Activated CD4-positive, alpha-beta T cell treated with anti-CD3 and anti-CD28 coated beads for 48 hours (primary cell): ENCODE measurements at places on chromosomes 11 and 22.

DNA sequence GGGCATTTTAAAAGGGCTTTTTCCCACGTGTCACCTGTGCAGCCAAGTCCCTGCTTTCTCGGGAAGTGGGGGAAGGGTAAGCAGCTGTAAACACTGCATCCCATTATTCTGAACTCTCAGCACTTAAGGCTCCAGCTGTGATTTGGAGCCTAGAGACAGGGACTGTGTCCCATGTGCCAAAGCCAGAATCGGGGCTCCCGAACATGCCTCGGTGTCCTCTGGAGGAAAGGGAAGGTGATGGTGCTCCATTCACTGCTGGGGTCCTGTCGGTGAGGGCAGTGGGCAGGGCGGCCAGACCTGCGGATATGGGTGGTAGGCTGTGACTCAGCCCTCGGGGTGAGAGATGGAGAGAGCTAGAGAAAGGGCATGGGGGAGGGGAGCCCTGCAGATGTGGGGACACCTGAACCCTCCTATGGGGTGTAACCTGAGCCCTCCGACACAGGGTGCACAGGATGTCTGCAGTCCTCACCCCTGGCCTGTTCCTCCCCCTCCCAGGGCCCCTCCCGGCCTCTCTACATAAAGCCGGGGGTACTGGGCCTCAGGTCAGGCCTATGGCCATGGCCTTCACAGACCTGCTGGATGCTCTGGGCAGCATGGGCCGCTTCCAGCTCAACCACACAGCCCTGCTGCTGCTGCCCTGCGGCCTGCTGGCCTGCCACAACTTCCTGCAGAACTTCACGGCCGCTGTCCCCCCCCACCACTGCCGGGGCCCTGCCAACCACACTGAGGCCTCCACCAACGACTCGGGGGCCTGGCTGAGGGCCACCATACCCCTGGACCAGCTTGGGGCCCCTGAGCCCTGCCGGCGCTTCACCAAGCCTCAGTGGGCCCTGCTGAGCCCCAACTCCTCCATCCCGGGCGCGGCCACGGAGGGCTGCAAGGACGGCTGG is 31.8 kb downstream of the CAPN1 start:
- no peak for DNase-seq

DNA sequence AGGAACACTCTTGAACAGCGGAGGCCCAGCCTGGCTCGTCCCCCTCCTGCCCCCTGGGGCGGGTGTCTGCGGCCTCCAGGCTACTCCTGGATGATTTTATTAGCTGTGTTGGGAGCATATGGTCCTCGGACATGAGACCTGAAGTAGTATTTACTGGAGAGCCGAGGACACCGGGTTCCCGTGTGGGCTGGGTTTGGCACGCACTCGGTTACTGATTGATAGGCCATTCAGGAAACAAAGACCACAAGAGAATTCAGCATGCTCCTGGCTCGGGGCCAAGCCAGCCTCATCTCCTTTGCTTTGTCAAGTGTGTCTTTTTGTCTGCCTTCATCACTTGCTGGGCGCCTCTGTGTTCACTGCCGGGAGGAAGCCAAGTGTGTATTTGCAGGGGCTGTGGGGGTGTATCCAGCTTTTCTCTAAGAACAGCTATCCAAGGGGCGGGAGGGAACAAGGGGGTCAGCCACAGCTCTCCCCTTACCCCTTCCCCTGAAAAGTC is 9.7 kb downstream of the FXYD2 start:
- DNase-seq: peak; percentile 84

GRCh38 chr11:36148701-36149100 is 140.5 kb downstream of the COMMD9 start:
- no peak for DNase-seq

GRCh38 chr11:77557553-77557952 is 32.2 kb upstream of the AQP11 start:
- DNase-seq: no peak

- DNase-seq: no peak
Observed at GRCh38 chr11:13362596-13363109, 85.1 kb downstream of the BMAL1 start.

- no peak for DNase-seq
Observed at GRCh38 chr22:42281284-42281683, 10.8 kb upstream of the TCF20 start.

DNA sequence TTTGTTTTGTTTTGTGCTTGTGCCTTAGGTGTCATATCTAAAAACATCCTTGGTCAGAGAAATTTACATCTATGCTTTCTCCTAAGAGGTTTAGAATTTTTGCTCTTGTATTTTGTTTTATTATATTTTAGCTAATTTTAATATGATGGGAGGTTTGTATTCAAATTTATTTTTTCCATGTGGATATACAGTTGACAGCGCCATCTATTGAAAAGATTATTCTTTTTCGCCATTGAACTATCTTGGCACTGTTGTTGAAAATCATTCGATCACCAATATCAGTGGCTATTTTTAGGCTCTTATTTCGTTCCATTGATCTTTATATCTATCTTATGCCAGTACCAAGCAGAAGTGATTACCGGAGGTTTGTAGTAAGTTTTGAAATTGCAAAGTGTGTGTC is 510.3 kb downstream of the BRD1 start:
- DNase-seq: no peak

GRCh38 chr11:18490319-18490718 is 34.7 kb downstream of the LDHAL6A start:
- no peak for DNase-seq

- DNase-seq: no peak
Observed at GRCh38 chr11:57370251-57370650, 10.7 kb downstream of the PRG3 start.

DNA sequence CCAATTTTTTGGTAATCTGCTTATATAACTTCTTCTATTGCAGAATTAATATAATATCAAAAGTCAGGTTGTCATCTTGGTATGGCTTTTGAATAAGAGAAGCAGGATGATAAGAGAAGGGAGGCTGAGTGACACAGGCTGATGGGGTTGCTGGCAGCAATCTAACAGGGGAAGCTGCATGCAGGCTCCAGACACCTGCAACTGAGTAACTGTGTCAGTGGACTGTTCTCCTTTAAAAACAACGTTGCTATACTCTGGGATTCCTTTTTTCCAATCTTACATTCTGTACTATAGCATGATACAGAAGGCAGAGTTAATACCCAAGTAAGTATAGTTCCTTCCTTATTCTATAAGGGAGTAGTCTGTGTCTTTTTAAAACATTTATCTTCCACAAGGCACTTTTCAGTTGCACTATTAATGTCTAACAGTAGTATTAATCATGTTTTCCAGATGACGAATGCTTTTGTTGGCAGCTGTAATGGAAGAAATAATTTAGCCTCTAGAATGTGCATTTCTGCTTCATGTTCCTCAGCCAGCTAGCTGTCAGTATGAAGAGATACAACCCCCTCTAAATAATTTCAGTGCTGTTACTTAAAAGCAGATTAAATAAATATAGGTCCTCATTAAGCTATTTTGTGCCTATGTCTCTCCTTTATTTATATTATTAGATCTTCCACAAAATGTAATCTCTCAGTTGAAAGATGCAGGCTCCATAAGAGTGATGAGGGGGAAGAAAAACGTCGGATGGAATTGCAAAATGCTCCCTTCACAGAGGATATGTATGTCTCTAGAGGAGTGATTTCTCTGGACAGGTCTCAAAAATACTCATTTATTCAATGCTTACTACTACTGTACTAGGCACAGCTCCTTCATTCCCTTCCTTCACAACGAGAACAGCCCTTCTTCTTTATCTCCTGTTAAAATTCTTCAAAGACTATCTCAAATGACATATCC is 50.8 kb downstream of the ATG16L2 start:
- no peak for DNase-seq

GRCh38 chr11:117554601-117555333 is 227.1 kb downstream of the CEP164 start:
- no peak for DNase-seq

- DNase-seq: no peak
Observed at GRCh38 chr22:38311323-38311620, 6.0 kb downstream of the CSNK1E start.

DNA sequence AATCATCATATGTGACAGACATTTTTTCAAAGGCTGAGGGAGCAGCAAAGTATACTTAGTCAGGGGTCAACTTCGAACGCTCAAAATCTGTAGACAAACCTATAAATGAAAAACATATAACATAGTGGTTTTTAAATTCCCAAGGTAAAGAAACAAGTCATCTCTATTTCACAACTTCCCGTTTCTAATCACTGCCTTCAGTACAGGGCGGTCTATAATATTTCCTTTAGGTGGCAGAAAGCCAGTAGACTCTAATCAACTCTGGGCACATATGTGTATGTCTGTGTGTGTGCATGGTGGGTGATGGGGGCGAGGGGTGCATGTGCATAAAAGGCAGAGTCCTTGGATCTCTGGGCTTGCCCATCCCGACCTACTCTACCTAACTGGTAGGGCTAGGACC is 55.0 kb upstream of the ARFGAP3 start:
- no peak for DNase-seq

DNA sequence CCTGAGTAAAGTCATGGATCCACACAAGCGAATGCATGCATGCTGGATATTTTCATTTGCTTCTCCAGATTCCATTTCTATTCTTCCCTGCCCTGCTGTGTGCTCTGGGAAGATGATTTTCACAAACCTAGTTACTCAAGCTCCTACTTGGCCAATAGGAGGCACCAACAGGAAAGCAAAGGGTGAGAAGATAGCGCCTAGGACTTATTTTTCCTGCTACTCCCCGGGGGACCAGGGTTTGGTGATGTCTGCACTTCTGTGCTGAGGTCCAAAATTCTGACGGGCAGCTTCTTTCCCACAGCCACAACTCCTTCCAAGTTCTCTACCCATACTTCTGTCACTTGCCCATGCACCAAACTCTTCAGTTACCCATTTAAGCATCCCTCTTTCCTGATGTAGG is 509.3 kb upstream of the TENM4 start:
- DNase-seq: no peak

DNA sequence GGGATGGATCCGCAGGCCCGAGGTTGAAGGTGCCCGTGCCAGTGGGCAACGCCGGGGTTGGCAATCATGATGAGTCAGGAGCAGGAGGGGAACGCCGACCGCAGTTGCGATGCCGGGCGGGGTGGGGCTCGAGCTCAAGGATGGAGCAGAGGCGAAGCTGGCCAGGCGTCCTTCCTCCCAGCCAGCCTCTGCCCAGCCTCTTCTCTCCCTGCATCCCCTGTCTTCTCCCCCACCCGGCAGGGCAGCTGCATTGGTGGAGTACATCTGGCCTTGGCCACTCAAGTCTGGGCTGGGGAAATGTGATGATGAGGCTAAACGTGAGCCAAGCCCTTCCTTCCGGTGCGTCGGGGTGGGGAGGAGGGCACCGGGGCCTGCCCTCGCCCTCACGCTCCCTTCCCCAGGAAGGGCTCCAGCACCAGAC is 3.9 kb downstream of the IFITM10 start:
- DNase-seq: no peak

DNA sequence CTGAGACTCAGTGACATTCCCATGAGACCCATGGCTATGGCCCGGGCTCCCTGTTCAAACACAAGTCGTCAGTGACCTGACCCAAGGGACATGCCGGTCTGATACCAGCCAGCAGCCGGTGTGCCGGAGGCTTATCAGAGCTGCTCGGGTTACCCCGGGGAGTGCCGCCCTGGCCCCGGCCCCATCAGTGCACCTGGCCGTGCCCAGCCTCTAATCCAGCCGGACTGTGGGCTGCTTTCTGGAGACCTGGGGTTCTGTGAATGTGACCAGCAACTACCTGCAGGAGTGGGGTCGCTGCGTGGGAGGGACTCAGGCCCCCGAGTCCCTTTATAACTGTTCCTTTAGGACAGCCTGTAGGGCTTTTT is 52.7 kb downstream of the LINC01488 start:
- DNase-seq: no peak

DNA sequence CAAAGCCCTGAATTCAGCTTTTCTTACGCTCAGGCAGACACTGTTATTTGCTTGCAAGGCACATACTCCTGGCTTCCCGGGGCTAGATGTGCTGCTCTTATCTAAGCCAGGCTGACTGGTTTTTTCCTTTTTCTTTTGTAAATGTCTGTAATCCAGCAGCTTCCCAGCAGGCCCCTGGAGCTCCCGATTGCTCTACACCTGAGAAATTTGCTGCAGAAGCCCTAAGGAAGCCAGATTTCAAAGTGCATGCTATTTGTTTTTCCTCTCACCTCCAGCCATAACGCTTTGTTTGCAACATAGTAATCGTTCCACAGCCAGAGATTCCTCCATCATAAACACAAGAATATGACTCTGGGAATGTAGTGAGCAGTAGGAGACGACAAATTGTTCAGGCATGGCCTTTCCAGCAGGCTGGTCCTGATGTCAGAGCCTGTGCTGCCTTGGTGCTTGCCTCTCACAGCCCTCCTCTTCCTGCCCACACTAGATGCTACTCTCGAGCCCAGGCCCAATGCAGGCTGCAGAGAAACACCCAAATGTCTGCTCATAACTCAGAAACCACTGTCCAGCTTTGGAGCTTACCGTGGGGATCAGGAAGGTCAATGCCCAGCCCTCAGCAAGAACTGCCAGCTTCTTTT is 54.7 kb upstream of the SLC6A5 start:
- no peak for DNase-seq

GRCh38 chr11:32348502-32348901 is 86.8 kb downstream of the WT1 start:
- no peak for DNase-seq

DNA sequence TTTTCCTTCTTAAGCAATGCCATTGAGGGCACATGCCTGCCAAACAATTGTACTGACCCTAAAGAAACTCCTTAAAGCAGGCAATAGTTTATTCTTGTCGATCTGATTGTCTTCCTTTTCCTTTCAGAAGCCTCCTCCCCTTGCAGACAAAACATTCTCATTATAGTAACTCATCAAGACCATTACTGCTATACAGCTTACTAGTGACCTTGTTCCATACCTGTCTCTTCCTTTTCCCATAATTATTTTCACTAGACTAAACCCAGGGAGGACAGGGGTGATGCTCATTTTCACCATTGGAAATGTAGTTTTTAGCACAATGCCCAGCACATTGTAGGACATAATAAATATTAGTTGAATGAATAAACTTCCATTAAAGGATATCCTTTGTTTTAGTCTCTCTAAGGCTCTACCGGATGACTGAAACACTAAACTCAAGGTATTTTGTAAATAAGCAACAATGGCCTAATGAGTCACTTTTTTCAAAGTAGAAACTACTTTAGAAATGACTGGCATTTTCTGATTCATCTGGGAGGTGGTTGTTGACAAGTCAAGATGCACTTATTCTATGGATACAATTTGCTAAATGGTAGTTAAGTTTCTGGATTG is 9.3 kb upstream of the MSANTD4 start:
- DNase-seq: no peak

GRCh38 chr11:28296426-28296825 is 188.2 kb downstream of the METTL15 start:
- DNase-seq: no peak

DNA sequence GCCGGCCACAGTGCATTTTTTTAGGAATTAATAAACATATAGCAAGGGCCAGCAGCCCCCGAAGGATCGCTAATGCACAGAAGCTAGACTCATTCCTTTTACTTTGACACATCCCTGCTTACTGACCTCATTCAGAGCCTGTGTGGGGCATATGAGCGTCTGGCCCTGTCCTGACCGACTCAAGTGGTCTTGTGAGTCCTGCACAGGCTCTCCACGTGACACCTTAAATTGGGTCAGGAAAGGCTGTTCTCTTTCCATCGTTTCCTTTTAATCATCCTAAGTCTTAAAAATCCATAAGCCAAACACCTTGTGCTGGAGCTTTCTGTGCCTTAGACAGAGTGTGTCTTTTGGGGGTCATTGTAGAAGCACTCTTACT is 18.6 kb downstream of the SDHAF2 start:
- DNase-seq: no peak

GRCh38 chr11:133497477-133498140 is 34.7 kb downstream of the OPCML start:
- no peak for DNase-seq

GRCh38 chr22:46844606-46845210 is 82.3 kb downstream of the TBC1D22A start:
- DNase-seq: no peak
